Fibroblast of skin of back (primary cell): ENCODE measurements at places on chromosomes 12 and 14.

DNA sequence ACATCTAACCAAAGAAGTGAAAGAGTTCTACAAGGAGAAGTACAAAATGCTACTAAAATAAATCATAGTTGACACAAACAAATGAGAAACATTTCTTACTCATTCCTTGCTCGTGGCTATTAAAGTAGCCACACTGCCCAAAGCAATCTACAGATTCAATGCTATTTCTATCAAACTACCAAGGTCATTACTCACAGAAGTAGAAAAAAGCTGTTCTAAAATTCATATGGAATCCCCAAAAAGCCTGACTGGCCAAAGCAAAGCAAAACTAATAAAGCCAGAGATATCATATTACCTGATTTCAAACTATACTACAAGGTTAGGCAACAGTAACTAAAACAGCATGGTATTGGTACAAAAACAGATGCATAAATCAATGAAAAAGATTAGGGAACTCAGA is 305.6 kb downstream of the RPAP3 start:
- DNase-seq: peak; percentile 41

DNA sequence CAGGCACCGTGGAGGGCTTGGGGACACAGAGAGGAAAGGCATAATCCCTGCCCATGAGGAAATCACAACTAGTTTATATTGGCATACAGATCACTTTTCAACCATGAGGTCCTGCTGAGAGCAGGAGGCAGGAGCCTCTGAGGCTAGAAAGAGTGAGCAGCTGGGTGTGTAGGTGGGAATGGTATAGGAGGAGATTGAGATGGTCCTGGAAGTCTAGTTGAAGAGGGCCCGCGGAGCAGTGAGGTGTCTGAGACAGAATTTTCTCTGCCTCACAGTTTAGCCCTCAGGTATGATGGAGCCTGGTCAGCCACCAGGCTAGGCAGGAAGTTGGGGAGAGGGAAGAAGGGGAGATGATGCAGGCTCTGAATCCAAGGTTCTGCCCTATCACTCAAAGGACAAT is 54.7 kb upstream of the JDP2 start:
- no peak for DNase-seq

- DNase-seq: no peak
Observed at GRCh38 chr12:104579718-104580495, 123.2 kb downstream of the CHST11 start.

DNA sequence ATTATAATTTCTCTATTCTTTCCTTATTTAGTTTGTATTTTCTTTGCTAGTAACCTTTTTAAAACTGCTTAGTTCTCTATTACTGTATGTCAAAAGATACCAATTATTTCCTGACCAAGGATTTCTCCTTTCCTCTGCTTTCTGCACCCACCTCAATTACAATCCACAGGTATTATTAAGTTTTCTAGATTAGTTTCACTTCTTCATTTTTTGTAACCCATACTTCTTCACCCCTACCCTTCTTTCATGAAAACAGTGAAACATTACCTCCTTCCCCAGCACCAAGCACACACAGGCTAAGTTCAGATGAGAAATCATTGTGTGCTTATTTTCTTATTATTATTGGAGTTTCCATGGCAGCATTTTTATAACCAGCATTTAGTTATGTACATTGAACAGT is 318.5 kb upstream of the MDGA2 start:
- no peak for DNase-seq

- DNase-seq: peak; percentile 0
Observed at GRCh38 chr14:46490238-46490685, 161.3 kb downstream of the RPL10L start.

- DNase-seq: no peak
Observed at GRCh38 chr14:79378020-79378419, 833.3 kb downstream of the DIO2 start.

DNA sequence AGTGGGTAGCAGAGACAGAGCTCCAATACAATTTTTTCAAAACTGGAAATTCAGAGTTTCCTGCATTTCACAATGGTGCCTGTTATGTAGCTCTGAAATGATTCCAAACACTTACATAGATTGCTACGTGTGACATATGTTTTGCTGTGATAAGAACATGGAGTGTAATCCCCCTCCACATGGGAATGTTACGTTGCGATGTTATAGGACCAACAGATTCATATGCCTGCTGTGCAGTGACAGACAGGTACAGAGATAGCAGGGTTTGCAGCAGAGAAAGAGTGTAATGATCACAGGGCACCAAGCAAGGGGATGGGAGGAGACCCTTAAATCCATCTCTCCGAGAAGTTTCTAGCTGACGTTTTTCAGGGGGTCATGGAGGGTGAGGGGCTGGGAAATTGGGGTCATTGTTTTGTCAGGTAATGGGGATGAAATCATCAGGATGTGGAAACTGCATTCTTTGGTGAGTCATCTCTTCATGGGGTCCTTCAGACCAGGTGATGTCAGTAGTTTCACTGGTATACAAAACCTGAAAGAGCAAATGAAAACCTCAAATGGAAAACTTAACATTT is 76.6 kb upstream of the OSBPL8 start:
- no peak for DNase-seq

GRCh38 chr12:128078301-128078971 is 188.5 kb upstream of the TMEM132C start:
- peak; percentile 52 for DNase-seq

- no peak for DNase-seq
Observed at GRCh38 chr14:103280278-103280928, 53.6 kb upstream of the EIF5 start.

- DNase-seq: no peak
Observed at GRCh38 chr12:42525444-42525843, 64.1 kb downstream of the PRICKLE1 start.

DNA sequence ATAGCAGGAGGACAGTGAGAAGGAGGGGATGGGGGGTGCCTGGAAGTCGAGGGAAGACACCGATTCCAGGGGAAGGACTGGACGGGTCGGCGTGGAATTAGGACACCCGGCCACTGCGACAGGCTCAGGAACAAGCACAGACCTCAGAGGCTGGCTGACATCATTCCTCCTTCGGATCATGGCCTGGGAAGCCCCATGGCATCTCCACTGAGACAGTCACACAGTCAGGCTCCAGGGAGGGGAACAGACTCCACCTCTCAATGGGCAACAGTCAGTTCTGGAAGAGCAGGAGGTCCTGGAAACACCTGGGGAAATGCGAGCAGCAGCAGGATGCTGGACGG is 67.9 kb upstream of the FBRSL1 start:
- DNase-seq: no peak

GRCh38 chr14:80549141-80549540 is 337.8 kb upstream of the DIO2 start:
- no peak for DNase-seq

- DNase-seq: no peak
Observed at GRCh38 chr12:64102339-64102738, 119.8 kb downstream of the KICS2 start.

DNA sequence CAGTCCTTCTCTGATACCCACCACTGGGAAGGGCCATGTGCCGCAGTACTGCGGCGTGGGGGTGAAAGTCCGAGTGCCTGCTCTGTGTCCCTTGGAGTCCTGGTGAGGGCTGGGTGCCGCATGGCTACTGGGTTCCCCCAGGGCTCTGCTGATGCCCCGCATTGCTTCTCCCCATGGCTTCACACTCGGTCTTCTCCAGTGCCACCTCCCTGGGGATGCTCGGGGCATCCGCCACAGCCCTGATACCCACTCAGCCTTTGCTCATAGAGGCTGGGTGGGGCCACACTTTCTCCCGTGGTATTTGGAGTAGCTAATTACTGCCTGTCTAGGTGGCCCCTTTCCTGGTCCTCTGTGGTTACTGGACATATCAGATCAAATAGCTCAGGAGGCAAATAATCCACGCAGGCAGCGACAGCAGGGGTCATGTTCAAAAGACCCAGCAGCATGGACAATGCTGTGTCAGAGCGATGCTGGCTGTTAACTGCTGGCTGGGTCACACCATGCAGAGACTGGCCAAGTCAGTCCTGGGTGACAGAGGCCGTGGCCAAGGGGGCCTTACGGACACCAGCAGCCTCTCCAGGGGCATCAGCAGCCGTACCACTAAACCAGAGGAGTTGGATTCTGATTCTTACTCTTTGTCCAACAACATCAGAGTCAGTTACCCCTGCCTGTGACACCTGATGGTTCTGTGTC is 106.5 kb downstream of the ADGRD1 start:
- DNase-seq: no peak

DNA sequence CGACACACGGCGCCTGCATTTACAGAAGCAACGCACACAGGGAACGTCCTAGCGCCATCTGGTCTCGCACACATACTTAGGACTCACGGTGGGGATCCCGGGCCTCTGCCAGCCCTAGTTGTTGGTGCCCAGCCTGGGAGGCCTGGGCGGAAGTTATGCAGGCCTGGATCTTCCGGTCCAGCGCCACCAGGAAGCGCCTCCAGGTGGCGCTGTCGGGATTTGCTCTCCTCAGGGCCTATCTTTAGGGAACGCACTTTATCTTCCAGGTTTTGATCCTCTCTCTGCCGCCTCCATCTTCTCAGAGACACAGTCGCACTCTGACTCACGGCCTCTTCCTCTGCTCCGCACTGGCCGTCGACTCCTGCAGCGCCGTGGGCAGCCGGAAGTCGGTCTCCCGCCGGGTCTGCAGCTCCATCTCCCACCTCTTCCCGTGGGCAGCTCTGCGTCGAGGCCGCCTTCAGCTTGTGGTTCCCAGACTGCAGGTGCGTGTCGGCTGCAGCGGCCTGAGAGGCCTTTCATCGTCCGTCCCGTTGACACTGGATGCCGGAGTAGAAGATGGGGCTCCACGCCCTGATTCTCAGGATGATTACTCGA is 760.4 kb downstream of the TMEM121 start:
- DNase-seq: no peak

- DNase-seq: no peak
Observed at GRCh38 chr12:49929581-49929980, 21.0 kb upstream of the AQP2 start.

DNA sequence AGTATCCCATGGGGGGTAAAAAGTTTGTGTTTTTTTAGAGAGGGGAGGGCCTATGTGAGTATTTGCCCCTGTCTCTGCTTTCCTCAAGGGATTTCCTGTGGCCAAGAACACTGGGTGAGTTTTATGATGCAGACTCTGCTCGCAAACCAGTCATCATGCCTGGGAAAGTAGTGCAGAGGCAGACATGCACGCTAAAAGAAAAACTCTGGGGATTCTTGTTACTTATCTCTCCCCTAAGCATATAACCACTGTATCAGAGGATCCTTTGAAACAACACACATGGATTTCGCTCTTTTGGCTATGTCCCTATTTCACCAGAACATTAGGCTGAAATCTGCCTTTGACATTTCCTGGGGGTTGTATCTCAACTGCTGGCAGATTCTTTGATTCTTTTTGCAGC is 1845.8 kb upstream of the SEL1L start:
- peak; percentile 50 for DNase-seq

DNA sequence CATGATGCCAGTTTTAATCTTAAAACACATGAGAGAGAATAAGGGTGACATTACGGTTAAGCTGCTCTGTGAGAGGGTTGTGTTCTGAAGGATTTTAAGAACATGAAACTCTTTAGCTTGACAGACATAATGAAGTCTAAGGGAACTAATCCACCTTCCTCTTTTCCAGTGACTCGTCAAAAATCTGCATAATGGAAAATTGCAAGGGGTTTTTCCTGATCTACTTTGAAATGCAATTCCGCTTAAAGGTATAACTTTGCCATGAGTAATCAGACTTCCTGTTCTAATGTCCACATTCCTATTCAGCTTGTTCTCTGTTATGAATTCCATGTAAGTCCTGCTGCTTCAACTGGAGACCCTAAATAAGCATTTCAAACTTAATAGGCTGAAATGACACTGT is at the start of gene ZNF705A:
ZNF705A (plus strand) TSS at position 171 of the 400 bp plus-strand sequence. CDS start 15,611 bp downstream, outside the sequence.
- DNase-seq: peak; percentile 90

GRCh38 chr12:132445884-132446632 is 43.9 kb upstream of the FBRSL1 start:
- DNase-seq: peak; percentile 45

GRCh38 chr12:78229591-78230101 is 399.0 kb downstream of the NAV3 start:
- DNase-seq: peak; percentile 39

- no peak for DNase-seq
Observed at GRCh38 chr12:71870416-71870815, 30.9 kb downstream of the TBC1D15 start.

GRCh38 chr14:23578560-23579310 is at the start of gene JPH4:
Gene JPH4, minus strand, starts transcription at chr14:23578790. Its CDS starts 1,337 bp downstream, at chr14:23577453.
- DNase-seq: no peak

DNA sequence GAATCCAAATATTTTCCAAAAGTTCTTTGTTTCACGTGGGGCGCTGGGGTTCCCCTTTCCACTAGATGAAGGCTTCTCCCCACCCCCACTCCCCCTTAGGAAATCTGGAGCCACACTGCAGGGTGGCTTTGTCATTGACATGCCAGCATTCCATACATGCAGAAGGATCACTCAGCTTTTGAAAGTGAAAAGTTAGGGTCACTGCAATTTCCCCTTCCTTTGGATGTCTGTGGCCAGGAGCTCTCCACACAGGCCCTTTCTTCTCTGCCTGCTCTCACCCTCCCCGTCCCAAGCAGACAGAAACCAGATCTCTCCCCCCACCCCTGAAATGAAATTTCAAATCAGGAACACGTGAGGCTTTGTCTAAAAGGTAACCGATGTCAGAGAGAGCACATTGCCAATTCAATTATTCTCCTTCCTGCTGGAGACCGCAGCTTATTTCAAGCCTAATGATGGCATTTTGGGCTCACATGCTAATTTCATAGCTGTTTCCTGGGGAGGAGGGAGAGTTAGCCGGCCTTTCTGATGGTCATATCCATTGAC is 153.9 kb upstream of the RFLNA start:
- no peak for DNase-seq

DNA sequence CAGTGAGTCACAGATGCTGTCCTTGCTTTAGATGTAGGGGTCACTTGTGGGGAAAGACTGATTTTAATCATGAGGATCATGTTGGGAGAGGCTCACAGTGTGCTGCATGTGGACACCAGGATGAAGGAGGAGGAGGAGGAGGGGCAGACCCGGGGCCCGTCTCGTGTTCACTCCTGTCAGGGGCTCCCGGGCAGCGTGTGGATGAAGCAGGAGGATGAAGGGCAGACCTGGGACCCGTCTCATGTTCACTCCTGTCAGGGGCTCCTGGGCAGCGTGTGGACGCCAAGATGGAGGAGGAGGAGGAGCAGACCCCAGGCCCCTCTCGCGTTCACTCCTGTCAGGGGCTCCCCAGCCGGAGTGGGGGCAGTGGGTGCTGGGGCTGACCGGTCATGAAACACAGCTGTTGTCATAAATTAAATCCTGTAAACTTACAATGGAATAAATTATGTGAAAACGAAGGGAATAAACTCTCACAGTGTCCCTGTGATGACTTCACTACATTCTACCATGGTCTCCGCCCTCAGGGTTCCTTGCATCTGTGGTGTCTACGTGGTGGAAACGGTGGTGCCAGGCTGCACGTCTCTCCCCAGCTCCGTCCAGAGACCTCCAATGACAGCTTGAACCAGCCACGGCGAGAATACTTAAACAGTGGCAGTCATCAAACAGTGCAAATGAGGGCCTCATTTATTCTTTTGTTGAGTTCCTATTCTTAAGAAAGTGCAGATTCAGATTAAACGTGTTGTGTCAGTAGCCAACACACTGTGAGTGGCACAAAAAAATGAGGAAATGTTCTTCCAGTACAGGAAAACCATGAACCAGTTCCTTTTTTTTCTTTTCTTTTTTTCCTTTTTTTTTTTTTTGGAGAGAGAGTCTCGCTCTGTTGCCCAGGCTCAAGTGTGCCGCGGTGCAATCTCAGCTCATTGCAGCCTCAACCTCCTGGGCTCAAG is 37.7 kb upstream of the SFSWAP start:
- no peak for DNase-seq
